KBM-7 (cell line): ENCODE measurements at places on chromosomes 7 and 10.
A peak's percentile ranks its signal among the peaks of the same experiment; 100 is the strongest.

GRCh38 chr10:108791794-108792474 lies 1131.4 kb downstream of the XPNPEP1 start:
- no peak for DNase-seq

DNA sequence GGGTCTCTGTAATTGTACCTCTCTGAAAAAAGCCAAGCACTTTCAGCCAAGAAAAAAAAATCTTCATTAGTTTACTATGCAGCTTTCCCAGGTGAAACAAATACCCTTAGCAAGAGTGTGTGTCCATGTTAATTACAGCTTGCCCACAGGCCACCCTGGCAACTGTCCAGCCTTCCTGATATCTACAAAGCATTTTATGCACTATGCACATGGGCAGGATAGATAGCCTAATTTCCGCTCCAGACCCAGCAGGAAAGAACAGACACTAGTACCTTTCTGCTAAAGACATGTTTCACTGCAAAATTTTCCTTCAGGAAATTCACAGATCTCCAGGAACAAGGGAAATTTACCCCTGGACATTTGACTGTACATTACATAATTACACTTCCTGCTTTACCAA lies 24.4 kb downstream of the CACNA2D1 start:
- no peak for DNase-seq

DNA sequence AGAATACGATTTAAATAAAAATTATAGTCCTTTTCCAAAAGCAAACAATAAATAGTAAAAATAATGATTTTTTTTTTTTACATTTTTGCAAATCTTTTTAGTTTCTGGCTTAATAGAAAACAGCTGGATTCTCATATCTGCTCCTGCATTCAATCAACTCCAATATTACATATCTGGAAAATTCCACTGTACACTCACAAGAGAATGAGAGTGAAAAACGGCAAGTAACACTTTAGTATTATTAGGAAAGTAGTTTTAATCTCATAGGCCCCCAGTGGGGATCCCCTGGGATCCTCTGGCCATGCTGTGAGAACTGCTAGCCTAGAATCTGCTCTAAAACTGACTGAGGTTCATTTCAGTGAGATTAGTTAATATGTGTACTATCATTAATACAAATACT lies 128.6 kb upstream of the LRRN3 start:
- DNase-seq: no peak

GRCh38 chr10:121974535-121975294 lies at the start of gene NSMCE4A:
NSMCE4A (minus strand) TSS chr10:121975217; CDS start chr10:121975165, 52 bp downstream.
- DNase-seq: peak; percentile 76

GRCh38 chr7:71854546-71855397 lies 557.4 kb downstream of the CALN1 start:
- no peak for DNase-seq

GRCh38 chr7:121994625-121995410 lies 121.9 kb downstream of the PTPRZ1 start:
- peak; percentile 55 for DNase-seq

- DNase-seq: no peak
These were observed 15.6 kb downstream of the RHEB start for GRCh38 chr7:151503902-151504714.

GRCh38 chr7:24889611-24890010 lies 90.4 kb downstream of the OSBPL3 start:
- DNase-seq: no peak

- no peak for DNase-seq
These were observed at the start of gene RBM20 for GRCh38 chr10:110643653-110644597. RBM20 (plus strand) TSS chr10:110644336; CDS start chr10:110644455, 119 bp downstream.

- no peak for DNase-seq
These were observed 26.7 kb downstream of the CREB3L2 start for GRCh38 chr7:137975221-137975620.

- DNase-seq: no peak
These were observed 570.8 kb upstream of the MGMT start for GRCh38 chr10:128896116-128896795.

- no peak for DNase-seq
These were observed 15.5 kb downstream of the TUBGCP2 start for GRCh38 chr10:133292919-133293809.

- no peak for DNase-seq
These were observed 179.1 kb upstream of the STEAP4 start for GRCh38 chr7:88485821-88486220.

- DNase-seq: no peak
These were observed 5.4 kb upstream of the SUV39H2 start for GRCh38 chr10:14873090-14873760.

DNA sequence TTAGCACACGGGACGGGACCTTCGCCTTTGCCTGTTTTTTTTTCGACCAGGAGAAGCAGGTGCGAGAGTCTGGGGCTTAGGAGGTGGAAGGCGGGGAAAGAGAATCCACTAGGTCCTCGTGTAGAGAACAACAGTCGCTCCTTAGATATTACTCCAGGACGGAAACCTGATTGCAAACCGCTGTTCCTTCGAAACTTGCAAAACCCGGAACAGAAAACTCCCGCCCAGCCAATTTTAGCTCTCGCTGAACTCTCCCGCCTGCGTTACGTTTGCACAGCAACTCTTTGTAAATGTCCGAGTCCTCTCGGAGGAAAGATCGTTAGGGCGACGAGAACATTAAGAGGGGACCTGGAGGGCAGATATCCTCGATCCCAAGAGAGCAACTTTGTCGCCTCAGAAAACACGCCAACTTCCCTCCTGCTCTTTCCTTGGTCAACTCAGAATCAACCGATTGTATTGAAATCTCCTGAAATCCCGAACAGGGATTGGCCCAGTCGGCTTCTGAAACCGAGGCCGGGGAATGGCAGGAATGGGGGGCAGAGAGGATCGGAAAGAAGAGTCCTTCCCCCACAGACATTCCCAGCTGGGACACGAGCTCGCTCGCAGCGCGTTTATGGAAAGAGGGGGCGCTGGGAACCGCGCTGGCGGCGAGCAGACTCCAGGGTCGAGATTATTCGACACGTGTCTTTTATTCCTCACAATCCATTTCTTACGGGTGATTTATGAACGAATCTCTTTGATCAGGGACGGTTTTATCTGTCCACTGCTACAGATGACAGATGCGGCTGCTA lies 9.9 kb downstream of the TWIST1 start:
- peak; percentile 40 for DNase-seq

DNA sequence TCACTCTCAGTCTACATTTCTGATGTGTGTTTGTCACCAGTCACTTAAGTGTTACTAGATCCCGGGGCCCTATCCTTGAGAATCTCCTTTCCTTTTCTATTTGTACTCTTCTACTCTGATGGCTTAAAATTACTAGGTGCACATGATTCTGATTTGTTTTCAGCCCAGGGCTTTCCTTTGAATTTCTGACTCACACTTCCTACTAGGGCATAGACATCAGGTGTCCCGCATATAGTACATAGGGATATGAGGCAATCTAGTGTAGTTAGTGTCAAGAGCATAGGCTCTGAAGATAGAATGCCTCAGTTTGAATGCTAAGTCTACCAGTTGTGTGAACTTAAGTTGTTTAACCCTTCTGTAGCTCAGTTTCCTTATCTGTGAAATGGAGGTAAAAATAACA lies 49.4 kb upstream of the LRRN3 start:
- DNase-seq: no peak

GRCh38 chr7:100156331-100157068 lies 2.0 kb downstream of the TRAPPC14 start:
- DNase-seq: peak; percentile 72

DNA sequence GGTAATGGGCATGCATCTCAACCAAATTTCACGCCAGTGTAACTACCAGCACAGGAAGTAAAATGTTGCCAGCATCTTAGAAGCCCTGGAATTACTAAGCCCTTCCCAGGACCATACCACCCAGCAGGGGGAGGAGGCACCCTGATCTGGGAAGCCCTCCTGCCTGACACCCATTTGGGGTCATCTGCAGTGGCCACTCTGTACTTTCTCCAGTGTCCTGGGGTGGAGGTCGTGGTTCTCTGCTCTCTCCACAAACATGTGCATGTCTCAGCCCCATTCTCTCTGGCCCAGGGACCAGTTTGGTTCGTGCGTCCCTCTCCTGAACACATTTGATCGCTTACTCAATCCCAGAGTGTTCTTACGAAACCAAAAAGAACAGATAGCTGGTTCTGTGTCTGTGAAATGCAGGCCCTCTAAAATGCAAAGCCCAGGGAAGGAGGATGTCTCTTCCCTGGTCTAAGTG lies 9.4 kb upstream of the LRRC27 start:
- DNase-seq: no peak

GRCh38 chr10:67539312-67539711 lies 156.7 kb downstream of the CTNNA3 start:
- DNase-seq: no peak

DNA sequence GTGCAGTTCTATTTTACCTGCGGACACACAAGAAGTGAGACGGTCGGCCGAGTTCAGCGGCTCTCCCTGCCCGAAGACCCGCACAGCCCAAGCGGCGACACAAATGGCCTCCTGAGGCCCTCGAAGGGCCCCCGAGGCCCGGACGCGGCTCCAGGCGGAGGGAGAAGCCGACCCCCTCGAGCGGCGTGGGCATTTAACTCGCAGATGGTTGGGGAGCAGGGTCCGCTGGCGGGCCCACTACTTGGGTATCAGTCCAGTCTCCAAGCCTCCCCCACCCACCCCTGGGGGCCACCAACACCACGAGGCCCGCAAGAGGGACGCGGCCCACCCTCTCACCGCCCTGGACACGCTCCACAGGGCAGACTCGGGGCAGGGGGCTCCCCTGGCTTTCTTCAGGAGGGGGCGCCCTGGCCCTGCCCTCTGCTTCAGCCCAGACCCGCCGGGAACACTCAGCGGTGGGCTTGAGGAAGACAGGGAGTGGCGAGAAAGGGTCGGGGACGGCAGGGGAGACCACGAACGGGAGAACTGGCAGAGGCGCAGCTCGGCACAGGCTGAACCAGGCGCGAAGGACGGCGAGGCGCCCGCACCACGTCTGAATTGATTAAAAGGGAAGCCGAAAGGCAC lies 1.7 kb downstream of the IGF2BP3 start:
- peak; percentile 48 for DNase-seq

GRCh38 chr10:80581469-80581835 lies 43.8 kb downstream of the SH2D4B start:
- DNase-seq: no peak

- no peak for DNase-seq
These were observed 30.1 kb upstream of the CNPY1 start for GRCh38 chr7:155576416-155576815.

DNA sequence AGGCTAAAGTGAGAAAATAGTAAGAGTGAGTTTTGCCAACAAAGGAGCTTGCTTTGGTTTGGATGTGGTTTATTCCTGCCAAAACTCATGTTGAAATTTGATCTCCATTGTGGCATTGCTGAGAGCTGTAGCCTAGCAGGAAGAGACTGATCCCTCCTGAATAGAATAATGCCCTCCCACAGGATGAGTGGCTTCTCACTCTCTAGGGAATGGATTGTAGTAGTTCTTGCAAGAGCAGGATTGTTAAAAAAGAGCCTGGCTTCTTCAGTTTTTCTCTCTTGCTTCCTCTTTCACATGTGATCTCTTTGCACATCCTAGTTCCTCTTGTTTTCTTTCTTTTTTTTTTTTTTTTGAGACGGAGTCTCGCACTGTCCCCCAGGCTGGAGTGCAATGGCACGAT lies 34.4 kb downstream of the ASAH2 start:
- DNase-seq: peak; percentile 43

GRCh38 chr7:26534649-26535482 lies 243.2 kb downstream of the SNX10 start:
- no peak for DNase-seq

DNA sequence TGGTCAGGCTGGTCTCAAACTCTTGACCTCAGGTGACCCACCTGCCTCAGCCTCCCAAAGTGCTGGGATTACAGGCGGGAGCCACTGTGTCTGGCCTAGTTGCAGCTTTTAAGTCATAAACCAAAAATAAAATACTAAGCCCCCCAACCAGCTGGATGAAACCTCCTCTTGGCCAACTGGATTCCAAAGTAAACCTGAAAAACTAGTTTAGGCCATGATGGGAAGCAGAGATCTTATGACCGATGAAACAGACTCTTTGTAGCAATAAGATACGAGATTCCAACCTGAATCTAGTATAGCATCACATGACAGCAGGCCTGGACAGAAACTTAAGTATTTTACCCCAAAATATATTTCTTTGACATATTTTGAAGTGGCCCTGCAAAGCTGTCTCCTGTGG lies 9.1 kb upstream of the MCM10 start:
- DNase-seq: no peak

DNA sequence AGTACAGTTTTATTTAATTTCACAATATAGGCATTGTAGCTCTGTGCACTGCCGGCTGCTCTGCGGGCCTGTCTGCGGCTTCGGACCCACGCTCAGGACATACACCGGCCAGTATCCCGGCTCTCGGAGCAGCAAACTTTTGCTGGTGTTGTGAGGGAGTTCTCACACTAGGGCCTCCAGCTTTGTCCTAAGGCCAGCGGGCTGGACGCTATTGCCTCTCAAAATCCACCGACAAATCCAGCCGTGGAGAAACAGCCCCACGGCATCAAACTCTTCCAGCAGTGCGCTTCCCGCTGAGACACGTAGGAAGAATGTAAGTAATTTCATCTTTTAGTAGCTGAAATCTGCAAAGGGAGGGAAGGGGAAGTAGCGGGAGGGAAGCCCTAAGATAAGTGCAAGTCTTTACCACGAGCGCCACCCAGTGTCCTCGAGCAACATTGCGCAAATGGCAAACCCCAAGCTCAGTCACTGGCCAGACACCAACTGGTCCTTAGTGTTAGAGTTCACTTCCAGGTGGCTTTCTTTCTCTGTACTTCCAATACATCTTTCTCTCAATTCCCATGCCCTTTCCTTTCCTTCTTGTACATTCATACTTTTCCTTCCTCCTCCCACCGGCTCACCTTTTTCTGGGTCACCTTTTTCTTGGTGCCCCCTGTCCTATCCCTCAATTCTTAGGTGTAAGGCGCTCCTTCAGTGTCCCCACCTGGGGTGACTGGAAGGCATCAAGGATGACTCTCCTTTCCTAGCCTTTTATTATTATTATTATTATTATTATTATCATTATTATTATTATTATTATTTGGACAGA lies 3.0 kb upstream of the DLX5 start:
- DNase-seq: peak; percentile 83

GRCh38 chr10:102863660-102864059 lies 5.6 kb upstream of the AS3MT start:
- no peak for DNase-seq

DNA sequence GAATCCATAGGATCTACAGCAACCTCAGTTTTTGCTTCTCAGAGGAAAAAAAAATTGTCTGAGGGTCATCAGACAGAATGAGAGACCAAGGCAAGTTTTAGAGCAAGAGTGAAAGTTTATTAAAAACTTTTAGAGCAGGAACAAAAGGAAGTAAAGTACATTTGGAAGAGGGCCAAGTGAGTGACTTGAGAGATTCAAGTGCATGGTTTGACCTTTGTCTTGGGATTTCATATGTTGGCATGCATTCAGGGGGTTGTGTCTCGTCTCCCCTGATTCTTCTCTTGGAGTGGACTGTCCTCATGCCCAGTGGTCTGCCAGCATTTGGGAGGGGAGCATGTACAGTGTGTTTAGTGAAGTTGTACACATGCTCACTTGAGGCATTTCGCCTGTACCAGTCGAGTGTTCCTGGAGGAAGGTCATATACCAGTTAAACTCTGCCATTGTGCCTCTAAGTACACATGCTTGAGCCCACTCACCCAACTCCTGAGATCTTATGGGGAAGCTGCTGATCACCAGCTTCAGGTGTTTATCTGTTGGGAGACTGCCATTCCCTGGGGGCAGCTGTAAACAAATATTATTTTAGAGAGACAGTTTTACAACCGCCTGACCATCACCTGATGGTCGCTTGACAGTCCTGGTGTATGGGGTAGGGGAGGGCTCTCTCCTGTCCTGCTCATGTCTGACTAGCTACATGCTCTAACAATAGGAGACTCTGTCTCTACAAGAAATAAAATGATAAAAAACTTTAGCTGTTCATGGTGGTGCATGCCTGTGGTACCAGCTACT lies 109.4 kb downstream of the EEPD1 start:
- DNase-seq: no peak
